Hippocampal formation (tissue), 2 donors: ENCODE measurements at places on chromosomes 16 and 17.

DNA sequence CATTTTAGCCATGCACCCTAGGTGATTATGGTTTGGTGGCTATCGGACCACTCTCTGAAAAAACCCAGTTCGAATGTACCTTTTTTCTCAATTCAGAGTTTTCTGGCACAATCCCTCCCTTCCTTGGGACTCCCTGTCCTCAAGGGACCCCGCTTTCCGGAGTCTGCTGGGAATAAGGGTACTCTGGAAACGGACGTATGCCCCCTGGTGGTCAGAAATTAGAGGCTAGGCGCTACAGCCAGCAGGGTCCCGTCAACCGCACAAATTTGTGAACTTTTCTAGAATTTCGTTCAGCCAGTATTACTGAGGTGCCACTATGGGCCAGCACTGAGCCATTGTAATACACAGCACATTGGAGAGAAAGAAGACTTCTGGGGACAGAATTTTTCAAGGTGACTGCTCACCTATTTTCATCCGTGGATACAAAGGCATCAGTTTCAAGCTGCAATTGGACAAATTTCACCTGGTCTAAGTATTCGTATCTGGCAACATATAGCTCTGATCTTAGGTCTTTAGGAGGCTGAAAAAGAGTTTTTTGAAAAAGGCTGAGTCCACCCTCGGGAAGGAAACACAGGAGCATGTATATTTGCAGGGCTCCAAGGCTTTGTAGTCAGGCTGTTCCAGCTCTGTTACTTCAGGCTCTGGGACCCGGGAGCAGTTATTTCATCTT is 27.1 kb upstream of the CRYBA1 start:
- peak; percentile 92 for DNase-seq

DNA sequence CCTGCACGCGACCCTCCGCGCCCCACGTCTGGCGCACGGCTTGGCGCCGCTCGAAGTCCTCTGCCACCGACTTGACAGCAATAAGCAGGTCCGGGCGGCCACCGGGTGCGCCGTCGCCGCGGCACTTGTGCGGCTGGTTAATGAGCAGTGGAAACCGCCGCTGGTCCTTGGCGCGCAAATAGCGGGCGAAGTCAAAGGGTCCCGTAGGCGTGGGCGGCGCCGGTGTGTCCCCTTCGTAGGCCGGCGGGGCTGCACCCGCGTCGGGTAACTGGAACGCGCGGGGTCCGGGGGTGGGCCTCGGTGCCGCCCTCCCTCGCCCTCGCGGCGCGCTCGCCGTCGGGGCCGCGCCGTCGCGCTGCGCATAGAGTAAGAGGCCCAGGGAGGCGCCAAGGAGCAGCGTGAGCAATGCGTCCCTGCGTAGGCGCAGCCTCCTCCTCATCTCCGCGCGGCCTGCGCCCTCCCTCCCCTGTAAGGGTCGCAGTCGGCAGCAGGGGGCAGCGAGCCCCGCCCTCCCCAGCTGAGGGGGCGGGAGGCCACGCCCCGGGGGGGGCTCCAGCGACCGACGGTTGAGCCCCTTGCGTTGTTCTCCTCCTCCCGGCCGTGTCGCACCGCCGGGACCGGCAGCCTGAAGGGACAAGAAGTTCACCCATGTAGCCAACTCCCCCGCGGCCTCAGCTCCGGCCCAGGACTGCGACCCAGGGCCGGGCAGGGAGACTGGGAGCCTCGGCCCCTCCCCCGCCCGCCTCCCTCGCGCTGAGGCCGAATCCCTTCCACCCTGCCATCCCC is 558 bp downstream of the B3GNT9 start:
- no peak for DNase-seq

GRCh38 chr16:86962913-86963312 is 354.3 kb downstream of the C16orf95 start:
- no peak for DNase-seq

DNA sequence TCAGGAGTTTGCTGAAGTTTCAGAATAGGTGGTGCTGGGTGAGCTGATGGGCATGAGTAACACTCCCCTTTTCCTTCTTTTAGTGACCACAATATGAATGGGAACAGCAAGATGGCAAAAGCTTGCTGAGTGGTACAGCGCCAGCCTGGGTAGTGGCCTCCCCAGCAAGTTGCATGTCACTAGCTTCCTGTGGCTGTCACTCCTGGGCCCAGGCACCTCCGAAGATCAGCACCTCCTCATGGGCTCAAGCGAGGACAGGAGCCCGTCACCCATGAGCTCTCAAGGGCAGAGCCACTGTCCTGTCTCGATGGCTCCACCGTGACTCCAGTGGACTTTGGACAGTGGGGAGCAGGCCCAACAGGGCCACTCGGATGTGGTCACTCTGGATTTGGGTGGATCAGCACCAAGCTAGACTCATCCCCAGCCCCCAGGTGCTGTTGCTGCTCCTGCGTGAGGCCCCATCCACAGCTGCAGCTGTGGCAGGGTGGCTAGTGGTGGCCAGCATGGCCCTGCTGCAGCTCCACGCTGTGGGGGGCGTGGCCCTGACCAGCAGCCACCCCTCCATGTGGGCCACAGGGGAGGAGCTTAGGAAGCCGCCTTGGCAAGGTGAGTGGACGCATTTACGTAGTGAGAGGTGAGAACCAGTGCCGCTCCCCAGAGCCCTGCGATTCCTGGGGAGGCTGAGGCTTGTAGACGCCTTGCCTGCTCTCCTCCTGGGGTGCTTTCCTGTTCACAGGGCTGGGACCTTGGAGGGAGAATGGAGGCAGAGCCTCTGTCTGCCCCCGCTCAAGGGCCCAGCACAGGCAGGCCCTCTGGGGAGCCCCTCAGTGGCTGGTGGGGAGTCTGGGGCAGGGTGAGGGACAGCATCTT is 13.6 kb upstream of the DNASE1 start:
- DNase-seq = no peak

DNA sequence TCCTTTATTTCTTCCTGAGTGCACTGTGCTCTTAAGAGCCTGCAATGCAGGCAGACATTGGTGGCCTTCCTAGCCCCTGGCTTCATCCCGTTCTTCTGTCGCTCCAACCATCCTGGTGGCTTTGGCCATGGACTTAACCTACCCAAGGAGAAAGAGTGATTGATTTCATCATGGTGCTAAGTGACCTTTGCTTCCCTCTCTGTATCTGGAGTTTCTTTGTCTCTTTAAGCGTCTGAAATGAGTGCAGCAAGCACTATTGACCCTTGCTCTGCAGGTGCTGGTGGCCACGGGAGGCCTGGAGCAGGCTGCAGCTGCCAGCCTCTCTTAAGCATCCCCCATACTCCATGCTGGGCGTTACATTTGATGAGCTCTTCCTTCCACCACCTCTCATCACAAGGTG is 60.5 kb downstream of the RAP1GAP2 start:
- DNase-seq = no peak

- DNase-seq = no peak
Observed at GRCh38 chr17:39750131-39751015, 12.6 kb downstream of the GRB7 start.

- DNase-seq = no peak
Observed at GRCh38 chr16:25157271-25157875, 45.8 kb downstream of the LCMT1 start.

DNA sequence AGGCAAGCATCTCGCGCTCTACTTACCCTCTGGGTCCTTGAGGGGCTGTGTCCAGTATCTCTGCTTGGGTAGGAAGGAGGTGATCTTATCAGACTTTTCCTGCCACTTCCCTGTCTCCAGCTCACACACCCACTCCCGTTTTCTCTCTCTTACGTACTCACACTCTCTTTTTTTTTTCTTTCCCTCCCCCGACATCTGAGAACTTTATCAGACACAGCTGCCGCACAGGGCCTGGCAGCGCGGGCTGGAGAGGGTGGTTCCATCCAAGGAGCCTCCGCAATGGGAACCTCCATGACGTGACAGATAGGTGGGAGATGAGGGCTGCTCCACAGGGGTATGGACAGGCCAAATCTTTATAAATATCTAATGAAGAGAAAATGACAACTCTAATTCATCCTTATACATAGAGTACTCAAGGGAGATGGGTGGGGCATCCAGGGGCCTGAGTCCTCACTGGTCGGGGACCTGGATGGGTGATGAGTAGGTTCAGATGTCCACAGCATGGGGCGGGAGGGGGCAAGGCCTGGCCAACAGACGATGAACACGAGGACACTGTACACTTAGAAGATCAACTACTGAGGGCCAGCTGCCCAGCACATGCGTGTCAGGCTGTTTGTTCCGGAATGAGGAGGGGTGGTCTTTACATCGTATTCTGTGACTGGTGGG is 23.3 kb downstream of the MINK1 start:
- no peak for DNase-seq

GRCh38 chr17:73748508-73748907 is 104.3 kb upstream of the SDK2 start:
- no peak for DNase-seq

DNA sequence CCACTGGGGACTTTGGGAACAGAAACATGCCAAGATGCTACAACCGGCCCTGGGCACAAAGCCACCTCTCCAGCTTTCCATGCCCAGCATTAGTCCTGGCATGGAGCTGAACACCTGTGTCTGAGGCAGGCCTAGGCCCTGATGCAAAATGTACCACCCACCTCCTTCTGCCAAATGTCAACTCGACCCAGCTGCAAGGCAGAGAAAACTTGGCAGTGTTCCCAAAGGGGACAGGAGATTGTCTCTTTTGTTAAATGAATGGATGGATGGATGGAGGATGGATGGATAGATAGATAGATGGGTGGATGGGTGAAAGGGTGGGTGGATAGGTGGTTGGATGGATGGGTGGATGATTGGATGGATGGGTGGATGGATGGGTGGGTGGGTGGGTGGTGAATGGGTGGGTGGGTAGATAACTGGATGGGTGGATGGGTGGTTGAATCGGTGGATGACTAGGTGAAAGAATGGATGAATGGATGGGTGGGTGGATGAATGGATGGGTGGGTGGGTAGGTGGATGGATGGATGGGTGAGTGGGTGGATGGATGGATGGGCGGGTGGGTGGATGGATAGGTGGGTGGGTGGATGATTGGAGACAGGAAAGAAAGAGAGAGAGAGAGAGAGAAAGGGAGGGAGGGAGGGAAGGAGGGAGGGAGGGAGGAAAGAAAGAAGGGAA is 73.4 kb upstream of the TNRC6C start:
- no peak for DNase-seq

- no peak for DNase-seq
Observed at GRCh38 chr16:4505356-4506147, 29.4 kb downstream of the HMOX2 start.

DNA sequence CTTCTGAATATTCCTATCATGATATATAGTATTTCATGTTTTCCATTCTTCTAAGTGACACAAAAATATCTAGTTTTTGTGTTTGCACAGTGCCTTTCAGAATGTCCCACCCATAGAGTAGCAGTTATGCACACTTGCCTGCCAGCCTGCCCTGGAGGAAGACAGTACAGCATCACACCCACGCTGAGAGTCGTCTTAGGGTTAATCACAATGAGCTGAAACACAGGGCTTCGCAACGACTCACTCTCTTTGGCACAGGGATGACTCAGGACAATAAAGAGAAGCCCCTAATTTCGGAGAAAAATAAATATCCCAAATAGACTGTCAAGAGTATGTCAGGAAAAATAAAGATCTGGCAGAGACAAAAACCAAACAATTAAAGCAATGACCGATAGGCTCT is 11.6 kb upstream of the NDUFAB1 start:
- DNase-seq = no peak

DNA sequence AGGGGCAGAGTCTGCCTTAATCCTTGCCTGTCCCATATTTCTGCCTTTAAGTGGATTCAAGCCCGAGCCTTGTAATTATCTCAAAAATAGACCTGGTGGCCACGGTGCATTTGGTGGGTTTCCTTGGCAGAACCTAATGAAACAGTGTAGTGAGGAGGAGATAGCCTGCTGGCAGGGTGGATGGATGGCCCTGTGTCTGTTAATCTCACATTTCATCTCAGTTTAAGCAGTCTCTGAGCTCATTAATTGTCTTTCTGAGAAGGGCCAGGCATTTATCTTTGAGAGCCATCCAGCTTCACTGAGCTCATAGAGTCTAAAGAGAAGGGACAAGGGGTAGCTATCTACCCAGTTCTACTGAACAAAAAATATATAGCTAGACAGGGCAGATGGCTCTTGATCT is 364.0 kb upstream of the EEF2KMT start:
- DNase-seq = no peak

DNA sequence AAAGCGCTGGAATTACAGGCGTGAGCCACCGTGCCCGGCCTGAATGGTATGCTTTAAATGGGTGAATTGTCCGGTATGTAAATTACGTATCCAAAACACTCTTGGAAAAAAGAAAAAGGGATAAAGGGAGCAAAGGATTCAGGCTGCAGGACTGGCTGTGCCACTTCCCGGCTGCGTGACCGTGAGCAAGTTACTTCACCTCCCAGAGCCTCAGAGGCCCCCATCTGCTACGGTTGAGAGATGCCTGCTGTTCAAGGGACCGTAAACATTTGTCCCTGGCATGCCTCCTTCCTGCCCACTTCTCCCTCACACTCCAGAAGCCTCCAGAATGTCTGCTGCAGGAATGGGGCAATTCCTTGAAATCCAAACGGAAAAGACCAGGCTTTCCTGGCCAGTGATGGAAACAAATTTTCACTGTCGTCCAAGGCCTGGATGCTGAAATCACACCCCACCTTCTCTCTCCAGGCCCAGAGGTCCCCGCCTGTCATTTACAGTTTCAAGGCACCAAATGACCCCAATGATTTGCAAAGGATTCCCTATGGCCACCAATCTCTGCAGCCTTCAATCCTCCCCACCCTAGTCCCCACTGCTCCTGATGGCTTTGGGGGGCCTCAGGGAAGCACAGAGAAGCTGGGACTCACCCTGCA is 22.9 kb upstream of the LITAF start:
- DNase-seq = no peak

DNA sequence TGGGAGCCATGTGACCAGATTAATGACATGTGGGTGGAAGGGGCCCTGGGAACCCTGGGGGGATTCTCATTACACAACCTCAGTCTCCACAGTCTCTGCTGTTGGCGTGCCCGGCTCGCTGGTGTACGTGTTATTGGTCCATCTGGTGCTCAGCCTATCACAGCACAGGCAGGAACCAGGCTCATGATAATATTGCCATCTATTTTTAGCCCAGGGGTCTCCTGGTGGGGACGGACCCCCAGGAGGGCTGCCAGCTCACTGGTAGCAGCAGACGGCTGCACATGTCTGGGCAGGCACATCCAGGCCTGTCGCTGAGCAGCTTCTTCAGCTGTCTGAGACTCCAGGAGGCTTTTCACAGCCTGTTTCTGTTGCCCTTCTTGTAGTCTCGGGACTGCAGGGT is 123.8 kb downstream of the RAB11FIP4 start:
- no peak for DNase-seq
